Stimulated activated CD4-positive, alpha-beta T cell treated with anti-CD3 and anti-CD28 coated beads, Interleukin-1b, Interleukin-23, amount 100 ng/mL, for 1 hour (primary cell): ENCODE measurements at places on chromosomes 16 and 17.

- DNase-seq: no peak
Observed at GRCh38 chr17:80696456-80696855, 151.8 kb downstream of the RPTOR start.

DNA sequence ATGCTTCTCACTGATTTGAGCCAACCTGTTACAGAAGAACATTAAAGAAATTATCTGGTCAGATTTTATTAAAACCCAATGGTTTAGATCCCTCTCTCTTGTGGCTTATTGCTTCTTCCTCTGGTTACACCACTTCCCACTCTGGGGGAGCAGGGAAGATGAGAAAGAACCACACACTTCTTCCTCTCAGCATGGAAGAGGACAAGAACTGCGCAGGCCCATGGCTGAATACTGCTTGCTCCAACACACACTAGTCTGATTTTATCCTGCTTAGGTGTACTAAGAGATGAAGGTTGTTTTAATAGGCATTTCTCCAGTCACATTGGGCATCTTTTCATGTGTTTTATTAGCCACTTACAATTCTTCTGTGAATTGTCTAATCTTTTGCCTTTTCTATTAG lies 27.6 kb downstream of the MAP3K3 start:
- DNase-seq: no peak

DNA sequence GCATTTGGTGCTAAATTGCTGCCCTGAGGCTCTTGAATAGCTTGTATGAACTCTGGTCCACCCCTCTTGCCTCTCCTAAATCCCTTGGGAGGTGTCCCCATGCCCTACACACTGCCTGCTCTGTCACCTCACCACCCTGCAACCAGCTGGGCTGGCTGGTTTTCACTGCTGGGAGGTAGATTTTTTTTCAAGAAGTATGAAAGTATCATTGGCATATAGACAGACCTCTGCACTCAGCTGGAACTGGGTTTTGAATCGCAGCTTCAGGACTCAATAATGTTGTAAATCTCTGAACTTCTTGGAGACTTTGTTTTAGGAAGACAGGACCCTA lies 184.9 kb downstream of the MSI2 start:
- no peak for DNase-seq

- no peak for DNase-seq
Observed at GRCh38 chr17:66319226-66319625, 16.8 kb downstream of the PRKCA start.

DNA sequence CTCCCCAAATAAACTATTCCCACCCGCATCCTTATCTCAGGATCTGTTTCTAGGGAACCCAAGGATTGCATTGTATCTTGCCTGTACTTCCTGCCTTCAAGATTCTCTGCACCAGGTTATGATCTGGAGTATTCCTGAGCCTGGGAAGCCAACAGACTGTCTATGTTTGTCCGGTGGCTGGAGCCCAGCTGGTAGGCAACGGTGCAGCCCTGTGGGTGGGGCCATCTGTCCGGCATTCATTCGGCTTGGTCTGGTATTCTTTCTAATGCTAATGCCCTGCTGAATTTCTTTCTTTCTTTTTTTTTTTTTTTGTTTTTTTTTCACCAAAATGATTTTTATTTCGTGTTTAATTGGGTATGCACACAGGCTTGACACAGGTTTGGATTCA lies 20.7 kb upstream of the TVP23A start:
- DNase-seq: no peak

DNA sequence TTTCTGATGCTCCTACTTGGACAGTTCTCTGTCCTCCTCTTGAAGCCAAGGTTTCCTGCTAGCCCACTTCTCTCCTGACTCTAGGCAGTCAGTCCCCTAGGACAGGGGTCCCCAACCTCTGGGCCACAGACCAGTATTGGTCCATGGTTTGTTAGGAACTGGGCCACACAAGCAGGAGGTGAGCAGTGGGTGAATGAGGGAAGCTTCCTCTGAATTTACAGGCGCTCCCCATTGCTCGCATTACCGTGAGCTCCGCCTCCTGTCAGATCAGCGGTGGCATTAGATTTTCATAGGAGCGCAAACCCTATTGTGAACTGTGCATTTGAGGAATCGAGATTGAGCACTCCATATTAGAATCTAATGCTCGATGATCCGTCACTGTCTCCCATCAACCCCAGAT lies 55.7 kb downstream of the GNA13 start:
- no peak for DNase-seq

DNA sequence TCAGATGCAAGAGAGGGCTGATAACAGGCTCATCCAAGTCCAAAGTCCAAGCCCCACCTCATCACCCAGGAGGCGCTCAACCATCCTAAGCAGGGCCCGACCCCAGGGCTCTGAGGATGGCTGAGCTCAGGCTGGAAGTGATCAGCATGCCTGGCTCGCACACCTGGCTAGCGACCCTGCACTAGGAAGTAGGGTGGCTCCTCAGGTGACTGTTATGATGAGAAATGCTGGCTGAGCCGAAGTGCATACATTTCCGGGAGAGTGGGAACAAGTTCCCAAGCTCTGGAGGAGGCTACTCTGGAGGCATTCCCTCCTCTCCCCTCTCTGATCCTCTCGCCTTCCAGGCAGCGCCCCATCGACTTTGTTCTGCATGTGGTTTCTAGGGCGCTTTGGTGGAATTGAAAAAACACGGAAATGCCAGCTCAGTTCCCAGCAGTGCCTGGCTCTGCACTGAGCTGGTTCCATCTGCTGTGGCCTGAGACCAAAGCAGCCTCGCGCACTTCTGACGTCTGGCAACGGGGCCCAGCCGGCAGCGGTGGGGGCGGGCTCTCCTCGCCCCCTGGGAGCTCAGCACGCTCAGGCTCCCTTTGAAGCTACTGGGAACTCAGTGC lies 130.3 kb downstream of the IRF8 start:
- DNase-seq: no peak

DNA sequence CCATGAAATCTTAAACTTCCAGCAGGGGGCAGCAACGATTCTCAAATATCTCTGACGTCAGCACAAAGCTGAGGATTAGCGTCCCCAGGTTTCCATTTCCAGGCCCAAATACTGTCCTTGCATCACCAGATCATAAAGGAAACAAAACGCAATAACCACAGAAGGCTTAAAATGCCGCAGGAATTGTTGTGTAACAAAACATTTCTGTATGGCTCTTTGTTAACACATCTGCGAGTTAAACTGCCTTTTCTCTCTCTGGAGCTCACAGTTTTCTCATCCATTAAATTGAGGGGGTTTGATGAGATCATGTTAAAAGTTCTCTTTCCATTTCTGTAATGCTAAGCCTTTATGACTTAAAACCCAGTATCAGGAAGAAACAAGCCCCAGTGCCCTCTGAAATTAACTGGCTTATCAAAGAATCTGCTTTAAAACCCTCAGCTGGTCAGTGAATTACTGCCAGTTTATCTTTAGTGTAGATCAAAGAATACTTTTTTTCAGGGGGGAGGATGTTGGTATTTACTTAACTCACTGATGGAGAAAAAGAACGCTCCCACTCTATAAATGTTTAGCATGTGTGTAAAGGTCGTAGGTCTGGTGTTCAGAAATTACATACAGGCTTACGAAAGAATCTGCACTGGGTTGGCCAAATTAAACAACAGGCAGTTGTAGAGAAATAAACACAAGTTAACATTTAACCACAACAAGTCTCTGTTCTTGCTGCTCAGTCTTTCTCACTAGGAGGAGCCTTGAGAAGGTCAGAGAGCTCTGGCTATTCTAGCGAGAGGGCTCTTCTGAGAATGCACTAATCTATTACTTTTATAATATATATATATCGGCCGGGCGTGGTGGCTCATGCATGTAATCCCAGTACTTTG lies 10.6 kb upstream of the TERF2 start:
- peak; percentile 42 for DNase-seq
